B cell (primary cell): ENCODE measurements at places on chromosomes 1 and 21.

DNA sequence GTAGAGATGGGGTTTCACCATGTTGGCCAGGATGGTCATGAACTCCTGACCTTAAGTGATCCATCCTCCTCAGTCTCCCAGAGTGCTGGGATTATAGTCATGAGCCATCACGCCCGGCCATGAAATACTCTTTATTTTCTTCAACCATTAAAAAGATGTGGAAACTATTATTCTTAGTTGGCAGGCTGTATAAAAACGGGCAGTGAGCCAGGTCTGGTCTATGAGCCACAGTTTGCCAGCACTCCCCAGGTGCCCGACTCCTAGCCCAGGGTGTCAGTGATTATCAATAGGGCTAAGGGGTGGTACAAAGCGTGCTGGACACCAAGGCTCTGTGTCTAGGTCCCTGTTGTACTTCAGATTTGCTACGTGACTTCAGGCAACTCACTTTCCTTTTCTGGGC is 3.7 kb upstream of the TMEM61 start:
- no peaks in the 10 kb centered on the region for H3K36me3 ChIP-seq
- H3K4me1 ChIP-seq: no peaks in the 10 kb centered on the region
- no peak overlapping the region for H3K27ac ChIP-seq
- H3K4me3 ChIP-seq: no peak overlapping the region
- no peak for DNase-seq

GRCh38 chr1:47651311-47652089 is 213.7 kb downstream of the FOXD2 start:
- no peak overlapping the region for H3K4me3 ChIP-seq
- no peak overlapping the region for H3K27ac ChIP-seq
- H3K27me3 ChIP-seq: peaks cover 3% of the 10 kb centered on the region

DNA sequence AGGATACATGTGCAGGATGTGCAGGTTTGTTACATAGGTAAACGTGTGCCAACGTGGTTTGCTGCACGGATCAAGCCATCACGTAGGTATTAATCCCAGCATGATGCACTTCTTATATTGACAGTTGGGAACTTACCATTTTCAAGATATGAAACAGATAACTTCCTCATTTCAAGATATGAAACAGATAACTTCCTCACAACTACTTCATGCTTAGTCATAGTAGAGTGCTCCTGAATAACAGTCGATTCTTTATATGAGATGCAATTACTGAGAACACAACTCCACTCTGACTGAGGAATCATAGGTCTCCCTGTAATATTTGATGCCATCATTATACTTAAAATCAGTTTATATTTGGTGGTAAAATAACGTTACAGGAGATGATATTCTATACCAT is 1124.3 kb downstream of the AMY1C start:
- H3K4me3 ChIP-seq: no peak overlapping the region
- peak; percentile 20 for DNase-seq
- no peak overlapping the region for H3K27ac ChIP-seq
- no peaks in the 10 kb centered on the region for H3K27me3 ChIP-seq
- no peaks in the 10 kb centered on the region for H3K4me1 ChIP-seq
- no peaks in the 10 kb centered on the region for H3K36me3 ChIP-seq

GRCh38 chr1:155124503-155125463 is 2.9 kb upstream of the EFNA1 start:
- H3K27me3 ChIP-seq: peaks cover 39% of the 10 kb centered on the region
- H3K4me1 ChIP-seq: peaks cover 34% of the 10 kb centered on the region
- H3K27ac ChIP-seq: no peak overlapping the region
- no peak for DNase-seq
- no peaks in the 10 kb centered on the region for H3K36me3 ChIP-seq

DNA sequence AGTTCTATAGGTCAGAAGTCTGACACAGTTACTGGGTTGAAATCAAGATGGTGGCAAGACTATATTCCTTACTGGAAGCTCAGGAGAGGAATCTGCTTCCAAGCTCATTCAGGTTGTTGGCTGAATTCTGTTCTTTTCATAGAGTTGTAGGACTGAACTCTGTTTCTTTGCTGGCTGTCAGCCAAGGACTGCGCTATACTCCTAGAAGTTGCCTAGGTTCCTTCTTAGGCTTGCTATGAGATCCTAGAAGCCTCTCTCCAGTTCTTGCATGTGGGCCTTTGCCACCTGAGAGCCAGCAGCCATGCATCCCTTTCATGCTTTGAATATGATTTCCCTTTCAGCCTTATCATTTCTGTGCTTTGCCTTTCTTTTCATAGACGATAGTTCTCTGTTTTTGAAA is 176.4 kb downstream of the RPS6KC1 start:
- no peaks in the 10 kb centered on the region for H3K4me1 ChIP-seq
- H3K4me3 ChIP-seq: no peak overlapping the region
- H3K27ac ChIP-seq: no peak overlapping the region
- no peak for DNase-seq

- no peak overlapping the region for H3K27ac ChIP-seq
- H3K4me1 ChIP-seq: peaks cover 30% of the 10 kb centered on the region
- DNase-seq: no peak
- no peaks in the 10 kb centered on the region for H3K27me3 ChIP-seq
- no peak overlapping the region for H3K4me3 ChIP-seq
- no peaks in the 10 kb centered on the region for H3K36me3 ChIP-seq
Observed at GRCh38 chr1:48761411-48761810, 15.3 kb downstream of the BEND5 start.

DNA sequence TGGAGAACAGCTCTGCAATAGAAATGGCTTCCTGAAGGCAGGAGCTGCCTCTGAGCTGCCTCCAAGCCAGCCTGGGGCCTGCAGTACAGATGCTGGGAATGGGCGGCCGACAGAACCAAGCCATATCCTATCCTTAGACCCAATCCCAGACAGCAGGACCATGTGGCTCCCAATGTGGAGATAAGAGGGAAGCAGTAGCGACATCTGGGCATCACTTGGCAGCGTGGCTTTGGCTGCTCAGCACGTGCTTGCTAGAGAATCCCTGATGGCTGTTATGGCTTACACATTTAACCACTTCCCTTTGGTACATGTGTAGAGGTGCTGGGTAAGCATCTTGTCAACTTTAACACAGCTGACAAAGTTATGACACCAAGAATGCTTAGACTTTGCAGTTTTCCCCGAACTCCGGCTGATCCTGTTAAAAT is 87.7 kb downstream of the MAN1C1 start:
- no peaks in the 10 kb centered on the region for H3K36me3 ChIP-seq
- no peak overlapping the region for H3K27ac ChIP-seq
- no peaks in the 10 kb centered on the region for H3K4me1 ChIP-seq
- H3K27me3 ChIP-seq: no peaks in the 10 kb centered on the region

DNA sequence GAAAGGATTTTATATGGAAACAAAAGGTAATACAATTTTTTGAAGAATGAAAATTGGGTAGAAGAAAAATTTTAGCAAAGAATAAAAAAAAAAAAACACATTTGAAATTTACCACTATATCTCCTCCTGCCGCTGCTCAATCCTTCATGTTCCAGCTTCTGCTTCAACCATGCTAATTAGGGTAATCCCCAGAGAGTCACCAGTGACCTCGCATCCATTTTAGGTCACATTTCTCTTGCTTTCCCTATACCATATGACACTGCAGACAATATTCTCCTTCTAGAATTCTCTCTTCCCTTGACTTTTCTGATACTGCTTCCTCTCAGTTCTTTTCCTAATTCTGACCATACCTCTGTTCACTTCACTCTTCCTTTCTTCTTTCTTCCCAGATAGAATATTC is 237.1 kb downstream of the USH2A start:
- no peak overlapping the region for H3K27ac ChIP-seq
- H3K36me3 ChIP-seq: no peaks in the 10 kb centered on the region
- H3K4me1 ChIP-seq: no peaks in the 10 kb centered on the region
- H3K27me3 ChIP-seq: no peaks in the 10 kb centered on the region
- no peak for DNase-seq
- H3K4me3 ChIP-seq: no peak overlapping the region

DNA sequence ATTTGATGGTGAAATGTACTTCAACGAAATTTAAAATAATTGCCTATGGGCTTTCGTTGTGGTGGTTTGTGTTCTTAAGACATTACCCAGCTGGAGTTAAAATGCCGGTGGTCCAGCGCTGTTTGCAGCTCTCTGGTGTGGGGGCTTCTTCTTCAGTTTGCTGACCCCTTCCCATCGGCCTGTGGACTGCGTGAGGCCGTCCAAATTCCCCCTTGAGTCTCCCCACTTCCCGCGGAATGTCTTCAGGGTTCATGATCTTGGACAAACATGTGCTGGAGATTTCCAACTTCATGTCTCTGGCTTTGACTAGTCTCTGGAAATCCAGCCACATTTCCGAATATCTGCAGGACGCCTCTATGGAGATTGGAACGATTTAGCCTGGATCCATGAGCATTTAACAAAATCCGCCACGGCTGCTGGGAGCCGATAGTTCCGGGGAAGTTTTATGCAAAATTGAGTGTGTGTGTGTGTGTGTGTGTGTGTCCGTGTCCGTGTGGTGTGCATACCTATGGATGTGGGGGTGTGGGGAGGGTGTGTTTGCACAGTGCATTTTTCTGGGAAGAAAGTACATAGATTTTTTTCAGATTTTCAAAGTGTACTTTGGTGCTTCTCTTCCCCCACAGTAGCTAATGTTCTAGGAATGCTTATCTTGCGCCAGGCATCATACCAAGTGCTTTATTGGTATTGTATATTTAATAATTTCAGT is 117.2 kb downstream of the PCP4 start:
- no peak overlapping the region for H3K4me3 ChIP-seq
- no peak for DNase-seq
- H3K4me1 ChIP-seq: no peaks in the 10 kb centered on the region
- no peaks in the 10 kb centered on the region for H3K27me3 ChIP-seq

DNA sequence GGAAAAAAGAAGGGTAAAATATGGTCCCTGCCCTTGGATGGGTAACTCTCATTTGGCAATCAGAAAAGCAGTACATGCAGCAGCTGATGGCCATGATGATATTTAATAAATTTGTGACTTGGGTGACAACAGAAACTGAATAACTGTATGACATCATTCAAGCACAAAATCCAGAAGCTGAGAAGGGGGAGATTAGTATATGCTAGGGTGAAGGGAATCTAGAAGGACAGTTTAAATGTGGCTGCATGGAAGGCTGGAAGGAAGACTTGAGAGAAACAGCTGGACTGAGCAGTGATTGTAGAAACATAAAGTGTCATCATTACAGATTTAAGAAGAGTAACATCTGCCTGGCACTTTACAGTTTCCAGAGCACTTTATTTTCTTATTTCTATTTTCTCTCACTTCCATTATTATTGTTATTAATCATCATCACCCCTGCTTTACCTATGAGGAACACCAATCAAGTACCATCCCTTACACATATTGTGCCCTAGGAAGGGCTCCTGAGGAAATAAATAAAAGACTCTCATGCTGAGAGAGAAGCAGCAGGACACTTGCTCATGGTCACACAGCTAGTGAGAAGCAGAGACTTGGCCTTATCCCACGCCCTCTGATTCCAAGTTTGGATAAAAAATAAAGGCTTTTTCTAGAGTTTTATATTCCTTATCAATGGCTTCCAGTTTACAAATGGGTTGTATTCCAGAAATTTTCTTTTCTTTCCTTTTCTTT is 207.2 kb downstream of the PBX1 start:
- H3K27ac ChIP-seq: no peak overlapping the region
- no peaks in the 10 kb centered on the region for H3K36me3 ChIP-seq
- H3K4me3 ChIP-seq: no peak overlapping the region
- H3K4me1 ChIP-seq: no peaks in the 10 kb centered on the region
- no peak for DNase-seq
- H3K27me3 ChIP-seq: no peaks in the 10 kb centered on the region

DNA sequence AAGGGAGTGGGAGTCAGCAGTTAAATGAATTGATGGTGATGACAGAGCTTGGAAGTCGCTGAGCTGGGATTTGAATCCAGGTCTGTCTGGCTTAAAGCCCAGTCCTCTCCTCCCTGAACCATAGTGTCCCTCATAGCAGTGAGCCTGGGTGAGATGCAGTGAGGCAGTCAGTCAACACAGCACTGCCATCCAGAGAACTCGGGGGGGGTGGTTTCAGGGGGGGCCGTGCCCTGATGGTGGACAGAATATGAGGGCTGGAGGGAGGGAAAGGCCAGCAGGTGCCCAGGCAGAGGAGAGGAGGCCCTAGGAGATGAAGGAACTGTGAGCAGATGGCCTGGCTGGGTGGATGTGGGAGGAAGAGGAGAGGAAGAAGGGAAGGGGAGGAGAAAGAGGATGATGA is 405.6 kb downstream of the PTPRU start:
- H3K4me3 ChIP-seq: no peak overlapping the region
- no peak overlapping the region for H3K27ac ChIP-seq
- no peaks in the 10 kb centered on the region for H3K4me1 ChIP-seq

GRCh38 chr1:230048322-230048721 is 18.7 kb upstream of the GALNT2 start:
- DNase-seq: no peak
- H3K4me3 ChIP-seq: no peak overlapping the region
- H3K27me3 ChIP-seq: no peaks in the 10 kb centered on the region
- H3K4me1 ChIP-seq: no peaks in the 10 kb centered on the region
- no peaks in the 10 kb centered on the region for H3K36me3 ChIP-seq

DNA sequence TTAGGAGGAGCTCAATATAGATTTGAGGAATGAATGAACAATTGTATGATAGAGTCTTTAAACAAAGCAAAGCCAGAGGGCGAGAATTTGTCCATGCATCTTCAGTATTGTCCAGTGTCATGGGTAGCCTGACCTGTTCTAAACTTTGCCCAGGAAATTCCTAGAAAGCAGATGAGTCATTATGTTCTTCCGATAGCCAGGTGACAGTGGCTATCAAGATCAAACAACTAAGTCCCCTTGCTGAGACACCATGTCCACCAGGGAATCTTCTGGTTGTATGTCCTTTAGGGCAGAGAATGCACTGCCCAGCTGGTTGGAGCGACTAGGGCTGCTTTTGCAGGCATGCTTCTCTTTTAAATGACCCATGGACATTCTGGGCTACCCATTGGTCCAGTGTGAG is 1.8 kb upstream of the SLC26A9 start:
- H3K27ac ChIP-seq: no peak overlapping the region
- no peaks in the 10 kb centered on the region for H3K27me3 ChIP-seq
- no peaks in the 10 kb centered on the region for H3K4me1 ChIP-seq

GRCh38 chr1:61084491-61085031 is 2.2 kb downstream of the NFIA start:
- H3K27ac ChIP-seq: no peak overlapping the region
- no peaks in the 10 kb centered on the region for H3K36me3 ChIP-seq
- no peak overlapping the region for H3K4me3 ChIP-seq
- H3K4me1 ChIP-seq: peaks cover 23% of the 10 kb centered on the region

- H3K36me3 ChIP-seq: no peaks in the 10 kb centered on the region
- no peak overlapping the region for H3K4me3 ChIP-seq
- no peaks in the 10 kb centered on the region for H3K4me1 ChIP-seq
- H3K27me3 ChIP-seq: no peaks in the 10 kb centered on the region
- H3K27ac ChIP-seq: no peak overlapping the region
Observed at GRCh38 chr1:183812686-183813569, 8.0 kb downstream of the RGL1 start.

GRCh38 chr1:27968692-27969091 is 8.9 kb downstream of the XKR8 start:
- H3K27ac ChIP-seq: no peak overlapping the region
- no peak for DNase-seq
- H3K4me3 ChIP-seq: no peak overlapping the region
- H3K4me1 ChIP-seq: no peaks in the 10 kb centered on the region

- H3K27me3 ChIP-seq: peaks cover 9% of the 10 kb centered on the region
- H3K36me3 ChIP-seq: no peaks in the 10 kb centered on the region
- DNase-seq: no peak
- no peak overlapping the region for H3K4me3 ChIP-seq
Observed at GRCh38 chr1:203120325-203121153, 7.0 kb upstream of the ADORA1 start.

- H3K27ac ChIP-seq: no peak overlapping the region
- H3K4me1 ChIP-seq: no peaks in the 10 kb centered on the region
- no peak for DNase-seq
Observed at GRCh38 chr1:189787201-189787600, 690.5 kb downstream of the BRINP3 start.
